GM03348 (cell line): ENCODE measurements at places on chromosomes 11 and 22.
A peak's percentile ranks its signal among the peaks of the same experiment; 100 is the strongest.

GRCh38 chr11:20087118-20087521 lies 73.2 kb downstream of the DBX1 start:
- peak; percentile 54 for DNase-seq

DNA sequence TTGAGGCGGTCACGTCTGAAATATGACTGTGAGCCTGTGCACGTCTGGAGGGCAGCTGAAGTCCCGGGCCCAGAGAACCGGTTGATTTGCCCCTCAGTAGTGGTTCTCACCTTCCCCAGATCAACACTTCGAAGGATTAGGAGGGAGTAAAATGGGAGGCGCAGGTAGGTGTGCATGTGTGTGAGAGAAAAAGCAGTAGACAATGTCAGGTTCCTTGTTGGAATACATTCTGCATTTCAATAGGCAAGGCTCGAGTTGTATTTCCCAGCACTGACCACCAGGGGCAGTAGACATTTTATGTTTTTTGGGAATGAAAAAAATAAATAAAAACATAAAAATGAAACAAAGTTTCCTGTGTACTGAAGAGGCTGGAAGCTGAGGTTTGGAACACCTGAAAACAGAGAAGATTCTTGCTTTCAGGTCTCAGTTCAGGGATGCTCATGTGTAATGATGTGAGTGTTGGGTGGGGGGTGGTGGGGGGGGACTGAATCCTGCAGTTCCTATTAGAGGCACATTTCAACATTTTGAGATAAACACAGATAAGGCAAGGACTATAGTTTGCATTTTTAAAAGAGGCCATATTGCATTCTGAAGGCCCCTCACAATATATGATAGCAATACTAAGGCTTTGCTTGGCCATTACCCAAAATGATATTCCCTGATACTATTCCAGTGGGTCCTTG lies 333.9 kb downstream of the CADM1 start:
- DNase-seq = peak; percentile 45

- DNase-seq = no peak
Observed at GRCh38 chr11:112212710-112213109, 13.5 kb upstream of the PTS start.

GRCh38 chr22:36162127-36163034 lies 1.8 kb upstream of the APOL3 start:
- no peak for DNase-seq

DNA sequence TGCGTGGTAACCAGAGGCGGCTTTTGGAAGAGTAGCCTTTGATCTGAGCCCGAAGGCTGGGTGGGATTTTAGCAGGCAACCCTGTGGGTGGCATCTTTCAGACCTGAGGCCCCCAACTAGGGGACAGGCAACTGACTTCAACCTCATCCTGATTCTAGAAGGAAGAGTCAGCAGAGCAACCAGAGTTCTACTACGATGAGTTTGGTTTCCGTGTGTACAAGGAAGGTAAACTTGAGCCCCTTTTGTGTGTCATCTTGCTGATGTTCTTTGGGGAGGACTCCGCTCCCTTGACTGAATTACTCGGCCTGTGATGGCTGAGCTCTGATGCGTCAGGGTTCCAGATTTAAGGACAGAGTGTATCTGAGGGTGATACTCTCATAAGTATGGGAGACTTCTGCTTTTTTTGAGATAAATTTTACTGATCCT lies 31.6 kb downstream of the SGSM3 start:
- DNase-seq = no peak

GRCh38 chr11:123736769-123737168 lies 4.7 kb downstream of the ZNF202 start:
- DNase-seq = no peak

GRCh38 chr11:67519726-67520125 lies 3.5 kb downstream of the CABP2 start:
- no peak for DNase-seq

GRCh38 chr11:36462321-36462720 lies 47.8 kb downstream of the TRAF6 start:
- no peak for DNase-seq

GRCh38 chr22:27139935-27140511 lies 482.6 kb downstream of the MIAT start:
- DNase-seq = peak; percentile 77

DNA sequence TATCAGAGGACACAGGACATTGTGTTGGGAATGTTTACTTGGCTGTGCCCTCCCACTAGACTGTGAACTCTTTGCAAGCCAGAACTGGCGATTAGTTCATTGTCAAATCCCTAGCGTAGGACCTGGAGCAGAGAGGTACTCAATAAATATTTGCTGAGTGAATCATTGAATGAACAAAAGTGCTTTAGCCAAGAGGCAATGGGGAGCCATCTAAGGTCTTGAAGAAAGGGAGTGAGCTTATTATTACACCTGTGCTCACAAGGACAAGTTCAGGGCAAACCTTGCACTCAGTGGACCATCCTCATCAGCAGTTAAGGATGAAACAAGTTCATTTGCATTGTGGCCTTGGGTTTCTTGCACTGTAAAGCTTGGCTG lies 1.1 kb upstream of the RASSF10 start:
- DNase-seq = no peak

DNA sequence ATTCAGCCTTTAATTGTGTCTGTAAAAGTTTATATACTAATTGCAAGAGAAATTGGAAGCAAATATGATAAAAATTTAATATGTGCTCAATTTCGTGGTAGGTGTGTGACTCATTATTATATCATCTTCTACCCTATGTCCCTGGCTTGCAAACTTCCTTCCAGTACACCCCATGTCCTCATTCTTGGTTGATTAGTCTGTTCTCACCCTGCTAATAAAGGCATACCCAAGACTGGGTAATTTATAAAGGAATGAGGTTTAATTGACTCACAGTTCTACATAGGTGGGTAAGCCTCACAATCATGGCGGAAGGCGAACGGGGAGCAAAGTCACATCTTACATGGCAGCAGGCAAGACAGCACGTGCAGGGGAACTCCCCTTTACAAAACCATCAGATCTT lies 11.9 kb downstream of the MRGPRX3 start:
- DNase-seq = no peak

DNA sequence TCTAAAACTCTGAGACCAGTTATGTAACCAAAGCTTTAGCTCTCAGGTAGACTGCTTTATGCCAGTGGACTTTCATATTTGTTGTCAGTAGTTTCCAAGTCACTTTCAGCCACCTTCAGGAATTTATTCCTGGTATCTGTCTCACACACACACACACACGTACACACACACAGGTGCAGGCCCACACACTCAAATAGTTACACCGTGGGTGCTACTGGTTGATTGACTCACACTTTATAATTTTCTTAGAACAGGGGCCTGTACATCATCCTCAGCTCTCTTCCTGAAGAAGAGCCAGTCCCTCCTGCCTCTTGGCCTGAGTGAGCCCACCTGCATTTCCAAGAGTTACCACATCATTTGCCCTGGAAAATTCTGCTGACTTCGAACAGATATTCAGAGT lies 555.2 kb downstream of the SOX6 start:
- no peak for DNase-seq

DNA sequence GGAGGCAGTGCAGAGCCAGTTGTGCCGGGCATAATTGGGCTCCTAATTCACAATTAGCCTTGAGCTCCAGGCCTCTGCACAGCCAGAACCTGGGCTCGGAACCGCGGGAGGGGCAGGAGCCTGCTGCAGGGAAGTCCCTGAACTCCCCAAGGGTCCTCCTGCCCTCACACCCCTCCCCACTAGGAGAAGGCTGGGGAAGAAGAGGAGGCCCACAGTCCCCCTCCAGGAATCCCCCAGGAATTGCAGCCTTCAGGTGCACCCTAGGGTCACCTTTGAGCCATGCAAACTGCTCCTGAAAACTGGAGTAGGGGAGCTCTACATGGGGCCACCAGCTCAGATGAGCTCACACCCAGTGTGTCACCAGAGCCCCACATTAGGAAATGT lies 93.8 kb upstream of the LMO1 start:
- no peak for DNase-seq

DNA sequence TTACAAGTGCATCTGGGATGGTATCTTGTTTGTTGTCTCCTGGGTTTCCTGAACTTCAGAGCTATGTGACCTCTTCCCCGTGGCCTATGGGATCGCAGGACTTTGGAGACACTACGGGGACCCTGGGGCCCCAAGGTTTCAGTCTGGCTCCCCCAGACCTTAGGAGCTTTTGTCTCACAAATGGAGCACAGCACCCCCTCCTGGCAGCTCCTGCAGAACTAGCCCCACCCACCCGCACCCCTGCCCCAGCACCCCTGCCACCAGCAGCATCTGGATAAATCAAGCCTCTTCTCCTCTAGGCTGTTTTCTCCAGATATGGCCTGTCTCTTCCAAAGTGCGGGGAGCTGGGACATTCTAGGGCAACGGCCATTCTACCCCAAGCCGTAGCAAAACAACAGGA lies 10.4 kb downstream of the RCOR2 start:
- peak; percentile 54 for DNase-seq

GRCh38 chr11:134908583-134908982 lies 496.5 kb upstream of the B3GAT1 start:
- no peak for DNase-seq

DNA sequence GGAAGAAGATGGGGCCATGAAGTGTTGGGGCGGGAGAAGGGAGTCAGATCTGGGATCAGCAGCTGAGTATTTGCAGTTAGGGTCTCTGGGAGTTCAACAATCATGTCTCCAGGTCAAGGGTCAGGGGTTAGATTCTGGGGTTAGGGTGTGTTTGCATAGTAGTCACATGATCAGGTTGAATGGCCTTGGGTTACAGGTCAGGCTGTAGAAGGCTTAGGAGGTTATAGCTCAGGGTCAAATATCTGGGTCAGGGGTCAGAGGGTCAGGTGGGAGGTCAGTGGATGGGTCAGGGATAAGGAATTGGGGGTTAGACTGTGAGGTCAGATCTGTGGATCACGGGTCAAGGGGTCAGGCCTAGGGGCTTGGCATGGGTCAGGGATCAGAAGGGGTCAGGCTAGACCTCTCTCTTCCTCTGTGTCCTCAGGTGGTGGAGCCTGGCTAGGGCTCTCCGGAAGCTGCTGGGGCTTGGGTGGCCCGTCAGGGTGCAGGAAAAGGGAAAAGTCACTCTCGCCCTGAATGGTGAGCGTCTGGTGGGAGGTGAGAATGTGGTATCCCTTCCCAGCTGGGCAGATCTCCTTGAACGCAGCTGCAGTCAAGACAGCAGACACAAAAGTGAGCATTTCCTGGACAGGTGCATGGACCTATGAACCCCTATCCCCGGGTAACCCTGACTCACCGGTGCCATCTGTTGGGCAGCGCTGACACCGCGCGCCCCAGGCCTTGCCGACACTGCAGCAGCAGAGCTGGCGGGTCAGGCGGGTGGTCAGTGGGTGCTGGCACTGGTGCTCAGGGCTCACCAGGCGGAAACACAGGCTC lies 6.4 kb downstream of the LTBP3 start:
- DNase-seq = no peak

GRCh38 chr22:44862981-44863860 lies 110.8 kb downstream of the ARHGAP8 start:
- DNase-seq = no peak

DNA sequence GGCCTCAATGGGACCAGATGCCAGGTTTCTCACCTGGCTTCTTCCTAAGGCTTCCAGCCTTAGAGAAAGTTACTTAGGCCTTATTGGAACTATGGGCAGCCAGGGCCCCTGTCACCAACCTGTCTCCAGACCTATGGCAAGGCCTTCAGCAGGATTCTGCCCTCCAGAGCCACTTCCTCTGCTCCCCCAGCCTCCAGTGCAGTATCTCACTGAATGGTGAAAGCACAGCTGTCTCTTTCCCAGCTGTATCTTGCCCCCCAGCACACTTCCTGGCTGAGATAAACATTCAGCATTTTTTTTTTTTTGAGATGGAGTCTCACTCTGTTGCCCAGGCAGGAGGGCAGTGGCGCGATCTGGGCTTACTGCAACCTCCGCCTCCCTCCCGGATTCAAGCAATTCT lies 1.5 kb downstream of the SLC2A11 start:
- no peak for DNase-seq

GRCh38 chr11:11534981-11535380 lies 86.8 kb downstream of the GALNT18 start:
- DNase-seq = no peak

DNA sequence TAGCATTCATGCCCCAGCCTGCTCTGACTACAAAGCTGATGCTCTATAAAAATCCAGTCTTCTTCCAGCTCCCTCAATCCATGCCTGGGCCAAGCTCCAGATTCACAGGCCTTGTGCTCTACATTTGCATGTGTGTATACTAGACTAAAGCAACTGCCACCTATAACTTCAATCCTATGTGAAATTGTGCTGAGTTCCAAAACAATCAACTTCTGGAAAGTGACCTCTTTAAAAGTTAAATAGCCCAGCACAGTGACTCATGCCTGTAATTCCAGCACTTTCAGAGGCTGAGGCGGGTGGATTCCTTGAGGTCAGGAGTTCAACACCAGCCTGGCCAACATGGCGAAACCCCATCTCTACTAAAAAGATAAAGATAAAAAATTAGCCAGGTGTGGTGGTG lies 114.3 kb upstream of the ZC3H12C start:
- no peak for DNase-seq

DNA sequence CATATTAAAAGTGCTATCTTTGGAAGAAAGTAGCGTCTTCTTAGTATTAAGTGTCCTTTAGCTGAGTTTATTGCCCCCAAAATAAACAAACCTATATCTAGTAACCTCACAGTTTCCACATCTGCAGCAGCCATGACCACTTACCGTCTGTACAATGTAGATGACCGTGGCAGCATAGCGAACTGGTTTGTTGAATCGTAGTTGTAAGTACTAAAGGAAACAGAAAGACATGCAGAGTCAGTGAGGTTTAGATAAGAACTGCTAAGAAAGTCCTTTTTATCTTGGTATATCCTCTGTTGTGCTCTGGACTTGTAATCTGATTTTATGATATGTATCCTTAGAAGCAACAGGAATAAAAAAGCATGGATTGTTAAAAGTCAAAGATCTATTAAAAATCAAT lies 9.4 kb downstream of the SLC5A12 start:
- DNase-seq = no peak

DNA sequence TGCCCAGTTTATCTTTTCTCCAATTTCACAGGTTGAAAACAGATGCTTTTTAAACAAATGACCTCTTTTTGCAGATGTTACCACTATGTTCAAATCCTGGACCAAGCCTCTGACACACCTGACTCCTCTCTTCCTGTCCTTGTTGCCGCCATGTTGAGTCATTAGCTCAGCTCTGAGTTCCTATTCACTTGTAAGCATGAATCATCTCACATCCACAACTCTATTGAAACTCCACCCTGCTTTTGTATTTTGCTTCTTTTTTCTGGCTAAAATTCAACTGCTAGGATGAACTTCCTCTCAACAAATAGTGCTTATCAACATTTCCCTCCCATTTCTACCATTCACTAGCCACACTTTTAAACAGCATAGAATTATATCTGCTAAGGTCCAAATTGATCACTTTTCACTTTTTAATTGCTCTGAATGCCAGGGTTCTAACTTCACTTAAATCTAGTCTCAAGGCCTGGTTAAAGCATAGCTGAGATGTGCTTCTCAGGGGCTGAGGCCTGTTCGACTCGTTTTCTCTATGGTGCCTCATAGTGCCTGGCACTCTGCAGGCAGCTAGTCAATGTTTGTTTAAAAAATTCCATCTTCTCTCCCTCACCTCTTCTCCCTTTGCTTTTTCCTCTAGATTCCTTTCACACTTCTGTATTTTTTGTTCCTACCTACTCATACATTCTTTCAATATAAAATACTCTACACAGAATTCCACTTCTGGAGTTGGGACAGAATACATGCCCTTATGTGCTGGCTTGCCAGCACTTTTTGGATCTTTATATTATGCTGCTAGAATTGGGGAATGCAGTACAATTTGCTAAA lies 3.9 kb downstream of the JOSD1 start:
- DNase-seq = peak; percentile 71
